ENCODE measurements at places on chromosomes 6 and 20.

DNA sequence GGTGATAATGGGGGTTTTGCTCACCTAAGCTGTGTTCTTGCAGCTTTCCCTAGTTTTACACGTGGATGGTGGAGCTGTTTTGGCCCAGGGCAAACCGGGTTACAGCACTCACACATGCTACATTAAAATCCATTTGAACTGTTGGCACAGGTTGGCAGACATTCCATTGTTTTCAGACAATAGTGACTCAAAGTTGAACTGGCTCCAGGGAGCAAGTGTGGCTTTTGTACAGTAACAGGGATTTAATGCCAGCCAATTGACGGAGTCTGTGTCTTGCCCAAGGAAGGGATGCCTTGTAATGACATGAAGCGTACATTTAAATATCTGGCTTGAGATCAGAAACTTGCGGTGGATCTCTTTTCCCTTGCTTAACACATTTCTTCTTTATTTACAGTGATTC lies 183.1 kb downstream of the DTNBP1 start:
- no peak for DNase-seq

GRCh38 chr20:3871550-3872265 lies 17.5 kb upstream of the PANK2 start:
- DNase-seq: no peak

- DNase-seq: no peak
Measured at GRCh38 chr6:45428727-45429126, 51.0 kb upstream of the SUPT3H start.

DNA sequence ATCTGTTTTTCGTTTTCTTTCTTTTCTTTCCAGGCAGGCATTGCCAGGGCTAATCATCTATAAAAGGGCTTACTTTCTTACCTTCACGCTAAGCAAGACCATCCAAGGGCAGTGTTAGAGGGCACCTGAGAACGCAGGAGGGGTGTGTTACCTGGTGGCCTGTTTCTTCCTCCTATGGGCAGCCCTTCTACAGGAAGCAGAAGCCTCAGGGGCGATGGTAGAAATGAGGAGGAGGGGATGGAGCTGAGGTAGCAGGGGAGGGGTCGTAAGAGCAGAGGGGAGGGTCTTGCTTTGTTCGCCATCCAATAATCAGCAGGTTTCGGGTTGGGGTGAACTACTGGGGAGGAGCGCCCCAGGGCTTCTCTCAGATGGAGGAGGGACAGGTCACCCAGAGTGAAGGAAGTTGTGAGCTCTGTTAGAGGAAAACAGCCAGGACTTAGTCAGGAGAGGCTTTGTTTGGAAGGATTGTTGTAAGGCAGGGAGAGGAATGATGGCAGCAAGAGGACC lies 1.5 kb upstream of the CCR6 start:
- no peak for DNase-seq

DNA sequence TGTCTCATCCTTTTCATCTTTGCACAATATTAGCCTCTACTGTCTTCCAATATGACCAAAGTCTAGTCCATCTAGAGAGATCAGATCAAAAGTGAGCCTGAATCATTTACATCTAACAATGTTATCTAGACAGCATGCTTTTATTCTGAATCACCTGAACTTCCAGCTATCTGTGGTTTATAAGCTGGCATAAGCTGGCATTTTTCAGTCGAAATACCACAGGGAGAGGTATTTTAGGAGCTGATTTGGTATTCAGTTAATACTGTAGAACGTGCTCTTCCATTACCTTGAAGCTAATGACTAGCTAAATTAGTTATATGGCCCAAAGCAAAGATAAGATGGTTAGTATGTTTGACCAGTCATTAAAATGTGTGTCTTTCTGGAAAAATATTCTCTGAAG lies 188.3 kb upstream of the AGPAT4 start:
- DNase-seq: no peak

DNA sequence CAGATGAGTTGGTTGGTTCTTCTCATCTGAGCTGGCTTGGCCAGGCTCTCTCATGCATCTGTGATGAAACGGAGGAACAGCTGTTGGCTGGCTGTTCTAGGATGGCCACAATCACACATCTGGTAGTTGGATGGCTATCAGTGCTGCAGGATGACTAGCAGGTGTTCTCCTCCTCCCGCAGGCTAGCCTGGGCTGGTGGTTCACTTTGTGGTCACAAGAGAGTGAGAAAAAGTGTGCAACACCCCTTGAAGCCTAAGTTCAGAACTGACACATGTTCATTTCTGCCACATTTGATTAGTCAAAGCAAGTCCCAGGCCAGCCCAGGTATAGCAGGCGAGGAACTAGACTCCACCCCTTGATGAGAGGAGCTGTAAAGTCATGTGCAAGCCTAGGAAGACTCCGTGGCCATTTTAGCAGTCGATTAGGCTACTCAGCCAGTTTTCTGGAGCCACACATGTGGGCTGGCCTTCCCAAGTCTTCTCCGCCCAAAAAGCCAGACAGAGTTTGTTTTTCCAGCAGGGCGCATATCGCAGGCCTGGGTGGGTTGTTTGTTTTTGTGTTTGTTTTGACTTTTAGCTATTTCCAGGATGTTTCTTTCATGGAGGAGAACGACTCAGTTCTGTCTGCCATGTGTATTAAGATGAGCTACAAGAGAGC lies 120.8 kb downstream of the ISM1 start:
- no peak for DNase-seq

GRCh38 chr6:110965629-110966229 lies 7.2 kb downstream of the GTF3C6 start:
- DNase-seq: no peak

- DNase-seq: no peak
Measured at GRCh38 chr6:43827898-43828297, 57.9 kb downstream of the VEGFA start.

DNA sequence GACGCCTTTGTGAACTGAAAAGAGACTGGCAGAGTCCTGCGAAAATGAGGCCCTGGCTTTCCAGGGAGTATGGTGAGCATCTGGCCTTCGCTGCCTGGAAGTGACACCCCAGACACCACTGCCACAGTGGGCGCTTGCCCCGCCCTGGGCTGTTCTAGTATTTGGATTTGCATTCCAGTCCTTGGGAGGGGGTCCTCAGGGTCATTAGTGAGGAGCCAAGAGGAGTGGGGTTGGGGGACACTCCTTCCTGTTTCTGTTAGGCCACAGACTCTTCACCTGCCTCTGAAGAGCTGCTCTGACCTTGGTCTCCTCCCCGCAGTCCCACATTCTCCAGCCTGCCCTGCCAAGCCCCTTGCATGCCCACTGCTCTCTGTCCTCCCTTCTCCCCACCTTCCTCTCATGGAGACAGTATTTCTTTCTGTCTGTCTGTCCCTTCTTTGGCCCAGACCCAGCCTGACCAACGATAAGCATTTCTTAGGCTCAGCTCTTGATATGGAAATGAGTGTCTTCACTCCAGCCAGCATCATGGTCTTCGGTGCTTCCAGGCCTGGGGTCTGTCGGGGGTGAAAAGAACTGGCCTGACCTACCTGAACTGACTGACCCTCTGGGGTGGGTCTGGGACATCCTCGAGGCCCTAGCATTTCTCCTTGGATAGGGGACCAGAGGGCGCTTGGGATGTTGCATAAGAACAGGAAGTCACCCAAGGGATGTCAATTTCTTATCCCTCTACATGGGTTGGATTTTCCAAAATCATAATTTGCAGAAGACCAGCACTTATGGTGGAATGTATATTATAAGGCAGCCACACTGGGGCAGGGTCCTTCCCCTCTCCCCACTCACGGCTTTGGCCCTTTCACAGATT lies 19.4 kb downstream of the SLC9A8 start:
- DNase-seq: no peak

DNA sequence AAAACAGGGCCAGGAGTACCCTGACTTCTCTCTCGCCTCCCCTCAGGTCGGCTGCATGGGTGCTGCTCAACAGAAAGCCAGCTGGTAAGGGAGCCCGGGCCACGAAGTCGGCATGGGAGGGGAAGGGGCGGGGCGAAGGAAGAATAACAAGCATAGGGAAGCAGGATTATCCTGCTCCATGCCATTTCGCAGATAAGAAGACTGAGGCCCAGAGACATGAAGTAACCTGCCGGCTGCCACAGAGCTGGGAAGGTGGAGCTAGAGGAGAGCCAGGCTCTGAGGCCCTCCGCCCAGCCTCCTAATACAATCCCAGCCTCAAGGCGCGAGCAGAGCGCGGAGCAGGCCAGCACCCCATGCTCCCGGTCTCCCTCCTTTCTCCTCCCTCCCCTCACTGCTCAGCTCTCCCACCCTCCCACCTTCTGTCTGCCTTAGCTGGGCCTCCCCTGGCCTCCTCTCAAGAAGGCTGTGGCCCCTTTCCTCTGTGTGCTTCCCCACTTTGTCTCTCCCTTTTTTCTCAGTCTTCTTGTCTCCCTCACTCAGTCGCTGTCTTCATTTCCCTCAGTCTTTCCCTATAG lies 13.2 kb upstream of the HMGA1 start:
- DNase-seq: no peak

DNA sequence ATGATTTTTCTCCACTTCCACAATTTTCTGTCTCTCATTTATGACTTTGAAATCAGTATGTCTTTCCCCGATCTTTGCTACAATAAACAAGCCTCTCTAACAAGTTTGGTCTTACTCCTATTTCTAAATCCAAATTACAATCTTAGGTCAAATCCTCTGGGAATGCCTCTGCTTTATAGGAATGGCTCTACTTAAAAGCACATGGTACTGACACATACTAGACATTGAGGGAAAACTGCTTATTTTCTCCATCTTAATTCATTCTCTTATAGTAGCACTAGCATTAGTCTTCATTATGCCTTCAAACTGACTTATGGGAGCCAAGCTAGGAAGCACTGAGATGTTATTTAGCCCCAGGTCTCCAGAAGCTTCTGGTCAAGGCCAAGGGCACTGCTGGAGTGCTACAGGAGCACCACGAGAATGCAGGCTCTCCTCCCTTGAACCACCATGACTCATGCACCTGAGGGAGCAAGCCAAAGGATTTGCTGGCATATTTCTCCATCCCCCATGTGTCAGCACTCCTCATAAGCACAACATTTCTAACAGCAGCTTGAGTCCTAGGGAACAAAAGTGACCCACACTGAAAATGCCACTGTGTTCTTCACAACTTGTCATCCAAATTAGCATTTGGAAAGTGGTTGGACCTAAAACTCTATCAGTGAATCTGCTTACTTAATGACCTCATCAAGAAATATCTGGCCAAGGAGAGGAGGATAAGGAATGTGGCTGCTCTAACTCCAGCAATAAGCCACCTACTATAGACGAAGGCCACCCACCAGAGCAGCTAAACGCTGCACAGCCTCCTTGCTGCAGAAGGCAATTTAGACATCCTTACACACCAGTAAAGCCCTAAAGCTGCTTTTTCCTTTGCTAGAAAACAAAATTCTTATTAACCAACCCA lies 156.8 kb upstream of the KCNQ5 start:
- no peak for DNase-seq

DNA sequence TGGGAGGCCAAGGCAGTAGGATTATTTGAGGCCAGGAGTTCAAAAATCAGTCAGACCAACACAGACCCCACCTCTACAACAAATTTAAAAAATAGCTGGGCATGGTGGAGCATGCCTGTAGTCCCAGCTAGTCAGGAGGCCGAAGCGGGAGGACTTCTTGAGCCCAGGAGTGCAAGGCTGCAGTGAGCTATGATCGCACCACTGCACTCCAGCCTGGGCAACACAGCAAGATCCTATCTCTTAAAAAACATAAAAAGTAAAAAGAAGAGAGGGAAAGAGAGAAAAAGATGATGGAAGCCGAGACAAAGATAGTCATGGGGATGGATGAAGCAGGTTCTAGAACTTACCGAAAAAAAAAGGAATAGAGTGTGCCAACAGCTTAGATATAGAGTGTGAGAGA lies 25.8 kb upstream of the RPP40 start:
- DNase-seq: no peak

DNA sequence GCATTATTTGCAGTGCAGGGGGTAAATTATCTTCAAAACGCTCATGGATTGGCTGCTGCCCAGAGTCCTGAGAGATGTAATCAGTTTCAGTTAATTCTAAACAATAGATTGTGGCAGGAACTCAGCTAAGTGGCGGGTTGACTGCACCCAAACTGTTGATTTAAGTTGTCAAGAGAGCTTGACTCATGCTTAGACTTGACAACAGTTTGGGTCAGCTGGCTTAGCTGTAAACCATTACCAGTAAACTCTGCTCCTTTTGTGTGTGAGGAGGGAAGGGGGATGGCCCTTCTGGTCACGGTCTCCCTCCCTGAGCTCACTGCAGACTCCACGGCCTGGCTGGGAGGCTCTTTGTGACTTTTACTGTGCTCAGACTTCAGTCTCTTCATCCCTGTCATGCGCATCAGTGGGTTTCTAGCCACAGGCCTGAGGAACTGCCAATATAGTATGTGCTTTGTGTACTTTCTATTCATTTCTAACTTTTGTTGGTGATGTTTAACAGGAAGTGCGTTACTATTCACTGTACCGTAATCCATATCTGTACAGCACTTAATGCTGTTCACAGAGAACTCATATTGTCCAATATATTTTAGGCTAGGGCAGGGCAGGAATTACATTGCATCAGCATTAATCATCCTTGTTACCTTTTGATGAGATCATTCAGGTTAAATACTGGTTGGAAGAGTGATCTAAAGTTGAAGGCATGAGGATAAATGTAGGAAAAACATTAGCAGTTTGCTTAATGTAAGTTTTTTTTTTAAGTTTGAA lies 488.3 kb downstream of the CDKAL1 start:
- DNase-seq: no peak

GRCh38 chr6:159655409-159655988 lies 37.5 kb downstream of the SOD2 start:
- no peak for DNase-seq

DNA sequence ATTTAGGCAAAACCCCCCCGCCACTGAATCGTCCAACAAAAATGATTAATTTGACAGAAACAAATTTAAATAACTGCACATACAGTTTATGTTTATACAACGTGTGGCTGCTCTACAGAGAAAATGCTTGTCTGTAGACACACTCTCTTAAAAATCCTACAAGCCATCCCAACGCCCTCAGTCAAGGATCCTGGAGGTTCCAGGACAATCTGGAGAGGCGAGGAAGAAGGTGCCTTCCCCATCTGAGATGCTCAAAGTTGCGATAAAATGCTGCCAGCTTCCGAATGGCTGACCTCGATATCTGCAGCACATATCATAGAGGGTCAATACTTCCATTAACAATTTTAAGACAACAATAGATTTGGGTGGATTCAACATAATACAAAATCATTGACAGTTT lies 25.3 kb downstream of the ZNF217 start:
- no peak for DNase-seq

DNA sequence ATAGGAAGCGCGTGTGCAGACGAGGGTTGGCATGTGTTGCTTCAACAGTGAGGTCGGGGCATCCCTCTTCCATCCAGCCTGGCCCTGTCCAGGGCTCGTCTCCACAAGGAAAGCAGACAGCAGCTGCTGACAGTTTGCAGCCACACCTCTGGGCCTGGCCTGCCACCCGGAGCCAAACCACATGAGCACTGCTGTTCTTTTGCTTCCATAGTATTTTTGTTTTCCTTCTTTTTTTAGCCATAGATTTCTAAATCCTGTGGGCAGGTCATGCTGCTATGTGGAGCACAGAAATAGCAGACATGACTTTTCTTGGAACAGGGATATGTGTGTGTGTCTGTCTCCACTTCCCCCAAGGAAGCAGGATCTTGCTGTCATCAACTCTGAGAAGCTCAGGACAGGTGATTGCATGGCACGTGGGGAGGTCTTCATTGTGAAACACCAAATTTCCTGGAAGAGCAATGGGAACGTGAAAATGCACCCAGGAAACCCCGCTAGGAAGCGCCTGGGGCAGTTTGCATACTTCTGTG lies 167.4 kb downstream of the DTNBP1 start:
- DNase-seq: no peak

Measured in nucleus accumbens (tissue), 56 donors.